Gastrocnemius medialis (tissue), 4 donors: ENCODE measurements at places on chromosomes 3 and 15.

GRCh38 chr3:117892431-117892841 is 1142.2 kb downstream of the IGSF11 start:
- DNase-seq = no peak

GRCh38 chr3:105316331-105316730 is 50.4 kb upstream of the ALCAM start:
- no peak for DNase-seq

- peak; percentile 17 for DNase-seq
Observed at GRCh38 chr15:68553994-68554720, 24.6 kb upstream of the CORO2B start.

- DNase-seq = no peak
Observed at GRCh38 chr15:75653347-75653913, 5.7 kb downstream of the SNX33 start.

GRCh38 chr3:71657831-71658530 is 67.2 kb downstream of the EIF4E3 start:
- peak; percentile 35 for DNase-seq

GRCh38 chr3:189204937-189205336 is 33.2 kb downstream of the TPRG1 start:
- DNase-seq = no peak

- DNase-seq = no peak
Observed at GRCh38 chr3:126646674-126647073, 8.2 kb downstream of the TXNRD3 start.

GRCh38 chr15:29747837-29748417 is 74.3 kb downstream of the TJP1 start:
- no peak for DNase-seq

DNA sequence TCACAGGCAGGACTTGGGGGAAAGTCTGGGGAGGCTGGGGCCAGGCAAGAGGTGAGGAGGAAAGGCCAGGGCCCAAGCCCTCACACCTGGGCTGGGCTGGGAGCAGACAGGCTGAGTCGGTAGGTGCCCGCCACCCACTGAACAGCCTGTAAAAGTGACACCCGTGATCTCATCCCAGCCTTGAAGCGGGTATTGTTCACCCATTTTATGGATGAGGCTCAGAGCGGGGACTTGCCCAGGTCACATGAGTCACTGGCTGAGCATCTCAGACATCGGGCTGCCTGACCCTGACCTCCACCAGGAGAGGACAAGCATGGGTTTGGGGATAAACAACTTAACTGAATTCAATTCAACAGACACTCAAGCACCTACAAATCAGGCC is 52.0 kb upstream of the CTSH start:
- no peak for DNase-seq

- DNase-seq = no peak
Observed at GRCh38 chr3:188712991-188713390, 458.8 kb upstream of the TPRG1 start.

DNA sequence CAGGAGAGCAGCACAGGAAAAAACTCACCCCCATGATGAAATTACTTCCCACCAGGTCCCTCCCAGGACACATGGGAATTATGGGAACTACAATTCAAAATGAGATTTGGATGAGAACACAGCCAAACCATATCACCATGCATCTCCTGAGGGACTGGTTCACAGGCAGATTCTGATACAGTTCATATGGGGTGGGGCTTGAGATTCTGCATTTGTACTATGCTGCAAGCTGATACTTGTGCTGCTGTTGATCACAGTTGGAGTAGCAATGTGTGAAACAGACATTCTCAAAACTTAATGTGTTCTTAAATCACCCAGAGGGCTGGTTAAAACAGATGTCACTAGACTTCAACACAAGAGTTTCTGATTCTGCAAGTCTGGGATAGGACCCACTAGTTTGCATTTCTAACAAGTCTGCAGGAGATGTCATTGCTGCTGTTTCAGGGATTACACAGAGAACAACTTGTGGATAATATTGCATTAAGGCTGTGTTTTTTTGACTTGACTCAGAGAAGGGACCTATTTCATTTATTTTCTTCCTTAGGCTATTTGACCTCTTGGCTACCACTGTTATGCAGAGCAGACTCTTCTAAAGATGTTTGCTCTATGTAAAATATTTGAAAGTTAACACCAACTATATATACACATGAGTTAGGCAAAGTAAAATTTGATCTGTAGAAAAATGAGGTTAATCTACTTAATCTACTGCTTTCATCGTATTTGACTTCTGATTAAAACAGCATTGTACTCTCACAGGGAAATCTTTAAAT is 194.2 kb upstream of the CNTN3 start:
- no peak for DNase-seq

GRCh38 chr15:62454567-62455172 is 289.6 kb upstream of the C2CD4B start:
- DNase-seq = no peak

DNA sequence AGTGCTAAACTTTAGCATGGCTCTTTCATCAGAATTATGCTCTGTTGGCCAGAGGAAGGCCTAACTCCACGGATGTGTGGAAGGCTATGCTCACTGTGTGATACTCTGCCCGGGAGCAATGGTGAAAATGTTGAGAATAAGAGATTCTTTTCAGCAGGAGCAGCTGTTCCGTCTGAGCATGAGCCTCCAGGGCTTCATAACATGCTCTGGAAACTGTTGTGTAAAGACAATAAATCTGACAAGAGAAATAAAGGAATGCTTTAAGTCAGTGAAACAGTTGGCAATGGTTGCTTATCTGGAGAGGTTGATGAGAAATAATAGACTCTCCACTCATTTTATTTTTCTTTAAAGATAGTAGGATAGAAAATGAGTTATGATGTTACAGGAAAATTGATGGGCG is 269.8 kb downstream of the DIPK2A start:
- no peak for DNase-seq

- DNase-seq = no peak
Observed at GRCh38 chr3:108014943-108015342, 75.9 kb downstream of the CD47 start.

DNA sequence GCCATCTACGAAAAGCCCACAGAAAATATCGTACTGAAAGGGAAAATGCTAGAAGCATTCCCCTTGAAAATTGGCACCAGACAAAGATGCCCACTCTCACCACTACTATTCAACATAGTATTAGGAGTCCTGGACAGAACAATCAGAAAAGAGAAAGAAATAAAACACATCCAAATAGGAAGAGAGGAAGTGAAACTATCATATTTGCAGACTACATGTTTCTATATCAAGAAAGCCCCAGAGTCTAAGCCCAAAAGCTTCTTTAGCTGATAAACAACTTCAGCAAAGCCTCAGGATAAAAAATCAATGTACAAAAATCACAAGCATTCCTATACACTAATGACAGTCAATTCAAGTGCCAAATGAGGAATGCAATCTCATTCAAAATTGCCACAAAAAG is 15.6 kb downstream of the OR5K3 start:
- DNase-seq = no peak

DNA sequence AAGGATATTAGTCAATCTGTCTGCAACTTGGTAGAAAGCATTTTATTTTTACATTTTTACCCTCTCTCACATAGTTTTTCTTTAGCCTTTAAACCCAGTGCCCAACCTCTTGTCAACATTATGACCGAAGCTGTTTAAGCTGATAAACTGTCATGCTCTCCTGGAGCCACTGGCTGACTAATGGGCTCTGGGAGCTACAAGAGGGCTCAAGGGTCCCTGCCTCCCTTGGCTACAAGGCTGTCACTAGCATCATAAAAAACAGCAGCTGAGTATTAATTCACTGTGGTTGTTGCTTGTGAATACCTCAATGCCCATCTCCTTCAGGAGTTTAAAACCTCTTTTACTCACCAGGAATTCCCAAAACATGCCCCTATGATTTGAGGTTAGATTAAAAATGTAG is 237.9 kb downstream of the ZMAT3 start:
- no peak for DNase-seq

GRCh38 chr15:86162172-86162591 is 82.5 kb downstream of the AGBL1 start:
- DNase-seq = peak; percentile 83

- no peak for DNase-seq
Observed at GRCh38 chr15:83559310-83559966, 94.5 kb upstream of the ADAMTSL3 start.

GRCh38 chr15:77855871-77856270 is 221.6 kb downstream of the TBC1D2B start:
- DNase-seq = no peak

DNA sequence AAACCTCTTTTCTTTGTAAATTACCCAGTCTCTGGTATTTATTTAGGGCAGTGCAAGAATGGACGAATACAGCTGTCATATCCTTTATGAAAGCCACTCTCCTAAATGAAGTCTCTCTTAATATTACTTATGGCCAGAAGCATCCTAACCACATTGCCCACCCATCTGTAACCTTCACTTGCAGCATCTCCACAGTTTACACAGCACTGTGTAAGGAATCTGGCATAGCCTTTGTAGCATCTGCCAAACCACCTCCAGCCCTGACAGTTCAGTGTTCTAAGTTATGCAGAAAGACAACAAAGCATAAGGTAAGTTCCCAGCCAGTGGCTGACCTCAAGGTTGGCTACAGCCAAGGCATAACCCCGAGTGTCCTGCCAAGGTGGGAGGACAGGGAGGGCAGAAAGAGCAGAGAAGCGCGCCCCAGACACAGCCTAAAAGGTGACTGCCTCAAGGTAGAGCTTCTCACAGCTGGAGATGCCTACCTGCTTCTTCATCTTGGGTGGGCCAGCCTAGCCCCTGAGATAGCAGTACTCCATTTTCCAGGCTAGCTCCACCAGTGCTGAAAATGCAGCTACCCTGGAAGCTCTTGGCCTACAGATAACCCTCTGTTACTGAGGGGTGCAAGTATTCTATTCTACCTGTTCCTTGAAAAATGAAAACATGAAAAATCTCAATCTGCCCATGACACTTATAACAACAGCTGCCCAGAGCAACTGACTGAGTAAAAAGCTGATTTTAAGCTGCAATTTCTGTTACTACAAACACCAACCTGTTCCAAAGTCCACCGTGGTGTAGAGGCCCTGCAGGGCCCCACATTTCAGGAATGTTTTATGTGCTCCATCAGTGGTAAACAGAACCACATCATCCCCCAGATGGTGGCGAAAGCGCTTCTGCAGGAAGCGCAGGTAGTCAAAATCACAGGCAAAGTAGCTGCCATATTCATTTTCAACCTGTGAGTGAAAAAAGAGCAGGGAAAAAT is 39.3 kb downstream of the GLB1 start:
- DNase-seq = no peak

- no peak for DNase-seq
Observed at GRCh38 chr3:112136959-112137693, 4.1 kb upstream of the GCSAM start.

DNA sequence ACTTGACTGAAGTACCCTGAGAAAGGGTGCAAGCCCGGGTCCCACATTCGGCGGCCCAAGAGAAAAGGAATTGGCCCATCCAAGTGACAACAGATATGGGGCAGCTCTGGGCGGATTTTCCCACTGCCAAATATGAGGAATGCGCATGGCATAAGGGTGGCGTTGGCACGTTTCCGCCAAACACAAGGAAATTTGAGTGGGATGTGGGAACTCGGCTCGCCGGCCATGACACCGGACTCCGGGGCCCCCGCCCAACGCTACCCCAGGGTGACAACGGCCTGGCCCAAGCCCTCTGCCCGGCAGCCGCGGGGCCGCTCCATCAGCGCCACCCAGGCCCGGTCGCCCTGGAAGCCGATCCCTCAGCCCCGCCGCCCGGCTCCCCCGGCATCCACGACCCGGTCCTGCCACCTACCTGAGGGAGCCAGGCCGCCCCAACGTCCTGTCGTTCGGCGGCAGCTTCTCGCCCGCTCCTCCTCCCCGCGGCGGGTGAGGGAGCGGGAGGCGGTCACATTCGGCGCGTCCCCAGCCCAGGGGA is 449 bp downstream of the RAF1 start:
- peak; percentile 59 for DNase-seq

- no peak for DNase-seq
Observed at GRCh38 chr3:159789017-159789416, 199.6 kb upstream of the IL12A start.

DNA sequence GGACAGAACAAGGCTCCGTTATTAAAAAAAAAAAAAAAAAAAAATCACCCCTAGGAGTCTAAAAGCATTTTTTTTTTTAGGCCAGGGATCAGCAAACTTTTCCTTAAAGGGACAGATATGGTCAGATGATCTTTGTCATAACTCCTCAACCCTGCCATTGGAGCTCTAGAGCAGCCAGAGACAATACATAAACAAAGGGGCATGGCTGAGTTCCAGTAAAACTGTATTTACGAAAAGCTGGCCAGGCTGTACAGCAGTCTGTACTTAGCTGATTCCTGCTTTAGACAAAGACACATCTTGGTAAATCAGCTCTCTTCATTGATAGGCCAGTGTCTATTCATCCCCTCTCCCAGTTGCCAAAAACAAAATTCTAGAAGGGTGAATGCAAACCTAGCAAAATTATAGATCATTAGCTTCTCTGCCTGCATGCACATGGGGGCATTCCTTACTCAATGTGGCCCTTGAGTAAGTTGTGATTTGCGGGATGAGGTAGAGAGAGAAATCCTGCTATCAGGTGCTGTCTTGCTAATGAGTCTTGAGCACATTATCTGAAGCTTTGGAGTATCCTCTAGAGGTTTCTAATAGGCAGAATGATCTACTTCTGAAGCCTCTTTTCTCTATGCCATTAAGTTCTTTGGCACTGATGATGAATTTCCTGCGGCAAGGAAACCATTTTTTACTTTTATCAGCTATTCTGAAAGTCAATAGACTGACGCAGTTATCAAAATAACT is 35.2 kb downstream of the SENP8 start:
- no peak for DNase-seq

- DNase-seq = no peak
Observed at GRCh38 chr3:59812237-59813147, 762.7 kb upstream of the CFAP20DC start.

- no peak for DNase-seq
Observed at GRCh38 chr15:58564981-58565380, 133.2 kb downstream of the LIPC start.

DNA sequence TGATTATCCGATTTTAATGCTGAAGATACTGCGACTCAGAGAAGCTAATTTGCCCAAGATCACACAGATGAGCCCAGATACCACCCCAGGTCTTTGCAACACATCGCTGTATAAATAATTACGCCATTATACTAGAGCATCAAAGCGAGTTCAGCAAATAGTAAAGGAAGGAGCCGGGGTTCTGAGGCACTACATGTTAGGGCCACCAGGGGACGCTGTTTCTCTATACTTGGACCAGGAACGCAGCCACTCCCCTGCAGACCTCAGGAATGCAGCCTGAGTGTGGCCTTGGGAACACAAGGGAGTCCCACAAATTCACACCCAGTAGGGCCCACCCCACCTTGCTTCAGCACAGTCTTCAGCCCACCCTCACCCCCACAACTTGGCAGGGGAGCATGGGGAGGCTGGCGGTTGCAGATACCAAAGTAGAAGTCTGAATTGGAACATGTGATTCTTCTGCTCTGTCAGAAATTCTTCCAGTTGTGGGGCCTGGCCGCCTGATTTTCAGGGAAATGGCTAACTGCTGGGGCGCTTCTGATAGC is 57.8 kb upstream of the RYK start:
- DNase-seq = peak; percentile 82

- no peak for DNase-seq
Observed at GRCh38 chr3:100335434-100335833, 877 bp downstream of the NIT2 start.
